ENCODE measurements at places on chromosomes 5 and 9. TPM values are rescaled to one million over a fixed set of nuclear protein-coding genes. Genes with fewer than 3 reads are reported as not detected.

The IFNA2 gene
- total RNA-seq, result not detected

The SLC6A18 gene
- total RNA-seq, result not detected

The IL4 gene
- total RNA-seq, result not detected

- no peak for DNase-seq
These were observed 82.9 kb downstream of the TMEM252 start for GRCh38 chr9:68457803-68458202.

GRCh38 chr5:122156724-122157325, 27.5 kb downstream of the ZNF474 start:
- no peak for DNase-seq

DNA sequence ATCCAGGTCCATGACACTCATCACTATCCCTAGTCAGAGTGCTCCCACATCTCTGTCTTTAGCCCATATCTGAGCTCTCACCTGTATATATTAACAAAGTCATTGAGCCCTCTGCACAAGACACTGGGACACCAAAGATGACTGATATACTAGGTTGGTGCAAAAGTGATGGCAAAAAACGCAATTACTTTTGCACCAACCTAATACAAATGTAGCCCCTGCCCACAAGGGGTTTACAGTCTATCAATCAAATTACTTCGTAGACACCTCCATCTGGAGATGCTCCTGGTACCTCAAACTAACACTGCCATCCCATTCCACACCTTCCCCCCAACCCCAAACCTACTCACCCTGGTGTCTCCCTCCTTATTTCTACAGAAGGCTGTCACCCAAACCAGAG, 194.1 kb downstream of the MCTP1 start:
- DNase-seq, result no peak

GRCh38 chr5:66939094-66939493, 257.5 kb downstream of the CD180 start:
- no peak for DNase-seq

DNA sequence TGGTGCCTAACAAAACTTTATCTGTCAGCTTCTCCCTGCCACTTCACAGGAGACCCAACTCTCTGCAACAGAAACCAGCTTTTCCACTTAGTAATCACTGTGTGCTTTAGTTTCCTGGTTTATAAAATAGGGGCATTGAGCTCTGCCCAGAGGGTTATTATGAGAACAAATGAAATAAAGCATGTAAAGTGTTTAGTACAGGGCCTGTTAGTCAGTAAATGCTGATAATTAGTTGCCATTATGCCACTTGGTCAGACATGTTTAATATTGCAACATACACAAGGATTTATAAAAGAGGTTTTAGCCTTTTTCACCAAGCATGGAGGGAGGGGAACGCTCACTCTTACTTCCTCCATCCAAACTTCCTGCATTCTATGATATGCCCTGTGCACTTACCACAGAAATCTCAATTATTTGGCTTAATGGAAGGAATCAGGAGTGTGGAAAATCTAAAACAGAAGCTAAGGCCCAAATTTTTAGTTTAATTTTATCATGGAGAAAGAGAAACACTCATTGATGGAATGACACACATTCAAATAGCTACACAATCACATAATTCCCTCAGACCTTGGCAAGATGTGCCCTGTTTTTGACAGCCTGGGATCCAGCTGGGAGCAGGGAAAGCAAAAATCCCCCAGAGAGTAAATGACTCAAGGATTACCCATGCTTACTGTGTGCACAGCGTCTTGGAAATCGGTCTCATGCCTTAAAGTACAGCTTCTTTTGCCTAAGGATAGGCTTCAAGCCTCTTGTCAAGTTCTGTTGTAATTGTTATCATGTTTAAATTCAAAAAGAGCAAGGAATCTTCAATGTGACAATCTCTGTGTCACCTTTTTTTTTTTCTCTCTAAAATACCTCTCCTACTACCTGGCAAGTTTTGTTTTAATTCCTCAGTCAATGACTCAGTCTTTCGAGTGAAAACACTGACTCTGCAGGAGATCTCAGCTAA, 34.0 kb downstream of the ZNF474 start:
- no peak for DNase-seq

DNA sequence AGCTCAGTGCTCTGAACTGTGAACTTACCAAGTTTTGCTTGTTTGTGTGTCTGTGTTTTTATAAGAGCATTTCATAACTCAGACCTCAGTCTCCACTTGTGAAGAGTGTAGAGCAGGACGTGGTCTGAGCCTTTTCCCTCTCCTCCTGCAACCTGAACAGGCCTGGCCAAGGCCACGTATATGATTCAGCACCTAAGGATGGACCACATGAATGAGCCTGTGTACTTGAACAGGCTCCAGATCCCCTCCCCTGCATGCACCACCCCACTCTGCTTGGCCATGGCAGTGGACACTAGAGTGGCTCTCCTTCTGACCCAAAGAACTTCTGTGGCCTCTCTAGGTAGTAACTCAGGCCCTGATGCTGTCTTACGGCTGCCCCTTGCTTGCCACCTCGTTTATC, 125.9 kb upstream of the FSTL4 start:
- DNase-seq, result no peak
